COLO829 (cell line): ENCODE measurements at places on chromosomes 12 and 14.

DNA sequence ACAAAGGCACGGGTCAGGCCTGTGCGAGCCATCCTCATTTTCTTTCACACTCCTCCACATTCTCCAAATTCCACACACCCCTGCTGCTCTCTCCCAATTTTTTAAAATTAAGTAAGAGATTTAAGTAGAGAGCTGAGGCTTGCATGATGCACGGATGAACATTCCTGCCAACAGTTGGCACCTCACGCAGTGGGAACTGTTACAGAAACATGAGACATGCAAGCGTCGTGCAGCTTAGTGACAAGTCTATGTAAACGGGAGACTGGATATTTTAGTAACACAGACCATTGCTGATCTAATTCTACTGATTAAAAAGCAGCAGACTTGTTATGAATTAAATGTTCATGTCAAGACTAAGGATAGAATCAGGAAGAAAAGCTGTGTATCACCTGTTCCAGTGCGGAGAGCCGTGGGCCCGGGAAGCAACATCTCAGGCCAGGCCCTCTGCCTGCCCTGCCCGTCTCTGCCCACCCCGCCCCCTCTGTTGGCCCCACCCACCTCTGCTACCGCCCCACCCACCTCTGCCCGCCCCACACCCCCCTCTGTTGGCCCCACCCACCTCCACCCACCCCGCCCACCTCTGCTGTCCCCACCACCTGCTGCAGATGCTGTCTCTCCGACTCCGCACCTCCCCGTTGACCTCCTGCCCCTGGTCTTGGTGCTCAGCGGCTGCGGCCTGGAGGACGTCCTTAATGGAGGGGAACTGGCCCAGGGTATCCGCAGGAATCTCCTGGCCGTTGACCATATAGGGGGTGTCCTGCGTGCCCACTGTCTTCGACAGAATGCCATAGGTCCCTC is 21.2 kb downstream of the GOLGA3 start:
- DNase-seq, result peak; percentile 19

- DNase-seq, result no peak
Measured at GRCh38 chr14:24441904-24442239, 704 bp downstream of the SDR39U1 start.

DNA sequence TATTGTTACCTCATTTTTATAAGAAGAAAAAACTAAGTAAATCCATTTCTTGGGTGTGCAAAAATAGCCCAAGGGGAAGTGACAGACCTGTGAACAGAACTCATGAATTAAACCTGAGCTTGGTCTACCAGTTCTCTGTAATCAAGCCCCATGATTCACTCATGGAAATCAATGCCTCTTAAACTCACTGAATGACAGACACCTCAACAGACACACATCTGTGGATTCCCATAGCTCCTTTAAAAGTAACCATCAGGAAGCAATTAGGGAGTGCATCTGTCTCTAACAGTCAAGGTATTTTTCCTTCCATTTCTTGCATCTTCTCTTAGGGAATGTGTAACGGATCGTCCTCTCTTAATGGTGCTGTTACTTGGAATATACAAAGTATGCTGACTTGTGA is 215.0 kb upstream of the EEA1 start:
- DNase-seq, result no peak

DNA sequence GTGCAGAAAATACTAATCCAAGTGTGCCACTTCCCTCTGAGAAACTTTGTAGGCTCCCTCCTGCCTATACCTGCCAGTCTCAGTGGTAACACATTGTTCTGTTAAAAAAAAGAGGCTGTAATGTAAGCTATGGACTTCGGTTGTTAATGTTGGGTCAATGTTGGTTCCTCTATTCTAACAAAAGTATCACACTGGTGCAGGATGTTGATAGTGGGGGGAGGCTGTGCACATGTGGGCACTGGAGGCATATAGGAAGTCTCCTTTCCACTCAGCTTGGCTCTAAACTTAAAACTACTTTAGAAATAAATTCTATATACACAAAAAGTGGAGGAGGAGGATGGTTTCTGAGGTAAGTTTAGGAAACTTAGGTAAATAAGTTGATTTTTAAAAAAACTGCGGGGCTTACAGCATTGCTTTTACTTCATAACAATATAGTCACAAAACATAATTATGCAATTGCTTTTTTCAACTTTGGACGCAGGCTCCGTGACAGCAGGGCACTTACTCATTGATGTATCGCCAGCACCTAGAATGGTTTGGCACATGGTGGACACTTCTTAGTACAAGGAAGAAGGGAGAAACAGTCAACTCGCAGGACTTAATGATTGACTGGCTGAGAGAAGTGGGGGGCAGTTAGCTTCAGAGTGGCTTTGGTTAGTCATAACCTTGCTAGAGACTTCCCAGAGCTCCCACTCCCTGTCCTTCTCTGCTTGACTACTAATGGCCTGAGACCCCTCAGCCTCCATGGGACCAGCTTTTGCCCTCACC is 7.9 kb upstream of the NYNRIN start:
- DNase-seq, result no peak

GRCh38 chr14:87067061-87067460 is 925.9 kb downstream of the GALC start:
- no peak for DNase-seq

DNA sequence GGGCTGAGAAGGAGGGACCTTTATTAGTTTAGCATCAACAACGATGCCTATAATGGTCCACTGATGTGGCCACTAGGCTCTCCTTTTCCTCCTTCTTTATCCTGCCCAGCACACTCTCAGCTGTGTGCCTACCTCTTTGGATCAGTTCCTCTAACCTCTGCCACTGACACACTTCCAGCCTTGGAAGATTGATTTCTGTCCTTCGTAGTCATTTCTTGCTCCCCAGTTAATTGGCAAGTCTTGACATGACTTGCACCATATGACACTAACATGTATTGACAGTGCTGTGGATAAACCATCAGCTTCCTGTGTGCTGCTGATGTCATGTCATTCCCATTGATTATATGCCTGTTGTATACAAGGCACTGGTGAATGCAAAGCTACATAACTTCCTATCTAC is 90.2 kb upstream of the PLEKHG7 start:
- no peak for DNase-seq

DNA sequence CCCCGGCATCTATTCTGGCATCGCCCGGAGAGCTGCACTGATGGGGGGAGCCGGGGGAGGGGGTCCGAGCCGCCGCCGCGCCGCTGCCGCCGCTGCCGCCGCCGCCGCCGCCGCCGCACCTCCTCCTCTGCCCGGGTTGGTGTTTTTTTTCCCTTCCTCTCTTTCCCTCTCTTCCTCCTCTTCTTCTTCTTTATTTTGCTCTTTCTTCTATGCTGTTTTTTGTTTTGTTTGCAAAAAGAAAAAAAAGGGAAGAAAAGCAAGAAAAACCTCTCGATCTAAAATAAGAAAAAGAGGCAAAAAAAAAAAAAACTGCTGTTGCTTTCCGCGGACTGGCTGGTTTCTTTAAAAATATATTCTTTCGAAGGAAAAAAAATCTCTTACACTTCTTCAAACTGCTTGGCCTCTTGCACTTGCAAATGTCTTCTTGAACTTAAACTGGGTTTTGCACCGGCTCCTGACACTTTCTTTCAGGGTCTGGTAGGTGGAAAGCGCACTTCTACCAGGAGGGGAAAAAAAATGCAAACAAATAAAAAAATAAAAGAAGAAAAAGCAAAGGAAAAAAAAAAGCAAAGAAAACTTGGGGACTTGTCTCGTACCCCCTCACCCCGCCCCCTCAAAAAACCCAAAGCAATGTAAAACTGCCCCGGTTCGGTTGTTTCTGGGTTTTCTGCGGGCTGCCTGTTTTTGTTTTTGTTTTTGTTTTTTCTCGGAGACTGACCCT is 616 bp downstream of the BCL11B start:
- DNase-seq, result no peak

GRCh38 chr14:64201921-64202545 is 92.1 kb downstream of the ESR2 start:
- DNase-seq, result no peak

DNA sequence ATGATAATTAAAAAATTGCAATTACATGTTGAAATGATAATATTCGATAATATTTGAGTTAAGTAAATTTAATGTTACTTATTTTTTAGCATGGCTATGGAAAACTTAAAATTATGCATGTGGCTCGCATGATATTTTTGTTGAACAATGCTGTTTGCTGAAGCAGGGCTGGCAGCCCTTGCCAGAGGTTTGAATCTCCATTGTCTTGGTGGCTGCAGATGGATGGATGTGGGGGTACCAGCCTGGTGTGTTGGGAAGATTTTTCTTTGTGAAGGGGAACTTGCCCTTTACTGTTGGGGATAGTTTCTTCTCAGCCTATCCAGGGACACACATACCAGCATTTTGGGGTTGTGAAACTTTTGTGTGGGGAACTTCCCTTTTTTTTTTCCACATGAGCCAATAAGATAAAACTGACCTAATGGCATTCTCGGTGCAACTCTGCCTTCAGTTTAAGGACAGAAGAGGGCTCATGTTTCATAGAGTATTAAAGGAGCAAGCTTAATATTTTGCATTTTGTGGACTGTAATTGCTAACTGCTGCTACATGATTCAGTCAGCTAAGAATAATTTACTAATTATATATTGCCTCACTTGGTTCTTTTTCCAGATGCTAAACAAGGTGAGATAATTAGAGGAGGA is 8.8 kb downstream of the RASSF3 start:
- no peak for DNase-seq

GRCh38 chr12:97404093-97404492 is 58.5 kb upstream of the RMST start:
- no peak for DNase-seq

GRCh38 chr12:64177001-64177400 is 45.1 kb downstream of the KICS2 start:
- no peak for DNase-seq

DNA sequence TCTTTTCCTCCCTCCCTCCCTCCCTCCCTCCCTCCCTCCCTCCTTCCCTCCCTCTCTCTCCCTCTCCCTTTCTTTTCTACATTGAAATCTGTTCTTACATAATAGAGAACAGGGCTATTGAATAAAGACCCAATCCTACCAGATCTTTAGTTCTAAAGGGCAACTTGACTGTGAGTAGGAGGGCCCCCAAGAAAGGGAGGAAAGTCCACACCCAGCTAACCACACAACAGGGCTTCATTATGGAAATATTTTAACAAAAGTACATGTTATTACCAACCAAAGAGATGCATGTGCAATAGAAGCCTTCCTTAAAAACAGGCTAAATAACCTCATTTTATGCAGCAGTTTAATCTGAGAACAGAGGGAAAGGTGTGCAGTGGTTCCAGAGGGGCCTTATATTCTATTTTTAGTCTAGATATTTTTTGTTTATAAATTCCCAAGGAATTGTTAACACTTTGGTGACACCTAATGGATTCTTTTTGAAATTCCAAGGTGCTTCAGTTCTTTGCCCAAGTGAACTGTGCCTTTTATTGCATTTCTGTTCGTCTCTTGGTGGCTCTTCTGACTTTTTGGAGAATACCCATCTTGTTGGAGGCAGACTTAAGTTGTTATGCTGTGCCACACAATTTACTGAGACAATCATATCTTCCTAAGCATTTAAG is 63.0 kb downstream of the GNS start:
- DNase-seq, result peak; percentile 41

DNA sequence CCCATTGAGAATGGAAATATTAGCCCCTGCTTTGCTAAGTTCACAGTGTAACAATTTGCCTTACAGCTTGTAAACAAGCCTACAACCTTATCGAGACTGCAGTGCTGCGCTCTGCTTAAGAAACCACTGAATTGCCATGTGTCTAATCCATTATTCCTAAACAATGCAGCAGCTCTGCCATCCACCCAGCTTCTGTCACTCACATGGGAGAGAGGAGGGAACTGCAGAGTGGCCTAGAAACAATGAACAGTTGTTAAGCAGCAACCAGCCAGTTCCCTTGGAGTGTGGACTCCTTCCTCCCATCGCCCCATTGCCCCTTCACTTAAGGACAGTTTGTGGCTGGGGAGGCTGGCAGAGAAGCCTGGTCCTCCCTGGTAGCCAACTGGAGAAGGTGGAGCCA is 42.9 kb downstream of the TESPA1 start:
- peak; percentile 24 for DNase-seq

GRCh38 chr14:45284802-45285201 is 31.8 kb upstream of the MIS18BP1 start:
- no peak for DNase-seq

DNA sequence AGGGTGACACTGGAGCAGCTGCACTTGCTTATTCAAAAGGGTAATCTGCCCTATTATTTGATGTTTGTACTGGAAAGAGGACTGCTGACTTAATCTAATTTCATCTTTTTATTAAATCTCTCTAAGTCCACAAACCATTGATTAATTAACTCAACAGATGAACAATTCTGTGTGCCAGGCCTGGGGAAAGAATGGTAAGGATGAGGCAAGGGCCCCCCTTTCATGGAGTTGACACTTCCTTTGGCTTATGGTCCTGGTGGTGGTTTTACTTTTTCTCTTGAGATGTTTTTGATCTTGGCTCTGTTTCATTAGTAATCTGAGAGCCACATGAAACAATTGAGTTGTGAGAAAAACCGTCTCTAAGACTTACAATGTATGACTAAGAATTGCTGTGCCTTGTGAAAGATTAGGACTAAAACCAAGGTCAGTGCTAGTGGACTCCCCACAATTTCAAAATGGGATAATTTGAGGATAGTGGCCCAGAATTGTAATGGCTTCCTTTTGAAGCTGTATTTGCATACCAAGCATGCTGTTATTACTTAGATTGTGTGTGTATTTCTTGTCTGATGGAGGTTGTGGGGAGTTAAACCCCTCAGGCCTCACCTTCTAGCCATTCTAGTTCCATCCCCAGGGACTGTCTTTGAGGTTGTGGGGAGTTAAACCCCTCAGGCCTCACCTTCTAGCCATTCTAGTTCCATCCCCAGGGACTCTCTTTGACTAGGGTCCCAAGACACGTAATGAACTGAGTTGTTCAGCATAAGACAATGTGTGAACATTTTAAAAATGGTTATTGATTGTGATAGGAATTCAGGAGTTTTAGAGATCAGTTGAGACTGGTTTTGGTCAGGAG is 52.5 kb upstream of the EVL start:
- no peak for DNase-seq

DNA sequence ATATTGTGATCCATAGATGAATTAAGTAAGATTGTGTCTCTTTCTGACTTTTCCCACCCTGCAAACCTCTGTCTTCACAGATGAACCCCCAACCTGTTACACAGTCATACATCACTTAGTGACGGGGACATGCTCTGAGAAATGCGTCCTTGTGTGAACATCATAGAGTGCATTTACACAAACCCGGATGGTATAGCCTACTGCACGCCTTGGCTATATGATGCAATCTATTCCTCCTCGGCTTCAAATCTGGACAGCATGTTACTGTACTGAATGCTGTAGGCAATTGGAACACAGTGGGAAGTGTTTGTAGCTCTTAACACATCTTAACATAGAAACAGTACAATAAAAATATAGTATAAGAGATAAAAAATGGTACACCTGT is 7.4 kb upstream of the TESPA1 start:
- DNase-seq, result no peak

DNA sequence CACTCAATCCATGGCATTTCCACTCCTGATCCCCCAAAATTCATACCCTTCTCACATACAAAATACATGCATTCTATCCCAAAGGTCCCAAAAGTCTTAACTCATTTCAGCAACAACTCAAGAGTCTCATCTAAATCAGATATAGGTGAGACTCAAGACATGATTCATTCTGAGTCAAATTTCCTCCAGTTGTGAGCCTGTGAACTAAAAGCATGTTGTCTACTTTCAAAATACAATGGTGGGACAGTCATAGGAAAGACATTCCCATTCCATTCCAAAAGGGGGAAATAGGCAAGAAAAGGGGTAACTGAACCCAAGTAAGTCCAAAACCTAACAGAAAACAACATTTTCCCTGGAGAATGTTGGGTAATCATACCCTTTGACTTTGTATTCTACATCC is 103.3 kb downstream of the C12orf75 start:
- no peak for DNase-seq

GRCh38 chr12:124368421-124369032 is 73.6 kb downstream of the RFLNA start:
- DNase-seq, result no peak

GRCh38 chr12:107571492-107571891 is 114.1 kb upstream of the PWP1 start:
- DNase-seq, result no peak
